ENCODE measurements at places on chromosomes 11 and 22.

DNA sequence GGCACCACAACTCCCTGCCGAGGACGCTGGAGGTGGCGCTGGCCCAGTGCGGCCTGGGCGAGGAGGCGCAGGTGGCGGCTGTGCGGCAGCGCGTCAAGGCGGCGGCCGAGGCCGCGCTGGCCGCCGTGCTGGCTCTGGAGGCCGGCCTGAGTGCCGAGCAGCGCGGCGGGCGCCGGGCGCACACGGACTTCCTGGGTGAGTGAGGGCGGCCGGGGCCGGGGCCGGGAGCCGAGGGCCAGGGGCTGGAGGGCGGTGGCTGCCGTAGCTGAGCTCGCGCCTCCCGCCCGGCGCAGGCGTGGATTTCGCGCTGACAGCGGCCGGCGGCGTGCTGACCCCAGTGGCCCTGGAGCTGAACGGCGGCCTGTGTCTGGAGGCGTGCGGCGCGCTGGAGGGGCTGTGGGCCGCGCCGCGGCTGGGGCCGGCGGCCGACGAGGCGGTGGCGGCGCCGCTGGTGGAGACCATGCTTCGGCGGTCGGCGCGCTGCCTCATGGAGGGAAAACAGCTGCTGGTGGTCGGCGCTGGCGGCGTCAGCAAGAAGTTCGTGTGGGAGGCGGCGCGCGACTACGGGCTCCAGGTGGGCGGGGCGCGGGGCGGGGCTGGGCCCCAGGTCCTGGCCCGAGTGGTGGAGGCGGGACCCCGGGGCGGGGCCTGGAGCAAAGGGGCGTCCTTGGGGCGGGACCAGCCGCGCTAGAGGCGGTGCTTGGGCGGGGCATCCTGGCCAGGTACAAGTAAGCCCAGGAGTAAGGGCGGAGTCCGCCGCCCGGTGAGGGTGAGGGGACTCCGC, 5.4 kb downstream of the CARNS1 start:
- DNase-seq, result peak; percentile 93

DNA sequence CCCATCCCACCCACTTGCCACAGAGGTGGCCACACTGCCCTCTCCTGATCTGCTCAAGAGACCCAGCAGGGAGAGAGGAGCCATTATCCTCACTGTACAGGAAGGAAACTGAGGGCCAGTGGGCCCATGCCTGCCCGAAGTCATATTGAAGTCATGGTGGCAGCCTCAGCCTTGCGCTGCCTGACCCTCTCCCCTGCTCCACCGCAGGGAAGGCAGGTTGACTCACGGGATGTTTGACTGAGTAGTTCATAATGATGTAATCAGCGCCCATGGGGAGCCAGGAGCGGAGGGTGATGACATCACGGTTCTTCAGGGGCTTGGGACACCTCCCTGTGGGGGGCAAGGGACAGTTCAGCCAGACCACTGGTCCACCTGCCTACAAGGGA, 6.1 kb upstream of the ARAP1 start:
- no peak for DNase-seq

- DNase-seq, result no peak
These were observed 104.7 kb downstream of the ETS1 start for GRCh38 chr11:128482512-128483191.

DNA sequence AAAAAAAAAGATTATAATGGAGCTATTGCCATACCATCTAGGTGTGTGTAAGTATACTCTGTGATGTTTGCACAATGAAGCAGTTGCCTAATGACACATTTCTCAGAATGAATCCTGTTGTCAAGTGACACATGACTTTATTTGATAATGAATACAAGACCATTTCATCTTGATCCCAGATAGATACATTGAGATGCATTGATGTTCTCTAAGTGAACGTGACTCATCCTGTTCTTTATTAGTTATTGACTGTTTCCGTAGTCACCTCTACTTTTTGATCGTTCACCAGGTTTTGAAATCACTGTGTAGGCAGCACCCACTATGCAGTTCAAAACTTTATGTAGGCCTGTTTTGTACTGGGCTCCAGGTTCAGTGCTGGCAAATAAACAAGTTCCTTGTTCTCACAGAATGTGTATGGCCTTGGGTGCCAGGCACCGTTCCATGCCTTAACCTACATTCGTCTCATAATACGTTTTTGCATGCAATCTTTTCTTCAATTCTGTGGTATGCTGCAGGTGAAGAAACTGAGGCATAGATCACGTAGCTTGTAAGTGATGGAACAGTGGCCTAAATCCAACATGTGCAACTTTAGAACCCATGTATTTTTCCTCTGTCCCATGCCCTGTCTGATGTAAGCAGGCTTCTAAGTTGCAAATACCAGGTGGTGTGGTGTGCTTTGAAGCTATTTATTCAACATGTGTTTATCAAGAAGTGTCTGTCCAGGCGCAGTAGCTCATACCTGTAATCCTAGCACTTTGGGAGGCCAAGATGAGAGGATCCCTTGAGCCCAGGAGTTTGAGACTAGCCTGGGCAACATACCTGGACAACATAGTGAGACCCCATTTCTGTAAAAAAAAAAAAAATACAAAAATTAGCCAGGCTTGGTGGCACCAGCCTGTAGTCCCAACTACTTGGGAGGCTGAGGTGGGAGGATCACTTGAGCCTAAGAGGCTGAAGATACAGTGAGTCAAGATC, 10.4 kb downstream of the SREBF2 start:
- DNase-seq, result no peak

- no peak for DNase-seq
These were observed 863 bp downstream of the YIF1A start for GRCh38 chr11:66287889-66288670.

- DNase-seq, result no peak
These were observed 32.0 kb downstream of the NEFH start for GRCh38 chr22:29512031-29512430.

- DNase-seq, result no peak
These were observed 27.4 kb downstream of the FAT3 start for GRCh38 chr11:92251980-92252379.

DNA sequence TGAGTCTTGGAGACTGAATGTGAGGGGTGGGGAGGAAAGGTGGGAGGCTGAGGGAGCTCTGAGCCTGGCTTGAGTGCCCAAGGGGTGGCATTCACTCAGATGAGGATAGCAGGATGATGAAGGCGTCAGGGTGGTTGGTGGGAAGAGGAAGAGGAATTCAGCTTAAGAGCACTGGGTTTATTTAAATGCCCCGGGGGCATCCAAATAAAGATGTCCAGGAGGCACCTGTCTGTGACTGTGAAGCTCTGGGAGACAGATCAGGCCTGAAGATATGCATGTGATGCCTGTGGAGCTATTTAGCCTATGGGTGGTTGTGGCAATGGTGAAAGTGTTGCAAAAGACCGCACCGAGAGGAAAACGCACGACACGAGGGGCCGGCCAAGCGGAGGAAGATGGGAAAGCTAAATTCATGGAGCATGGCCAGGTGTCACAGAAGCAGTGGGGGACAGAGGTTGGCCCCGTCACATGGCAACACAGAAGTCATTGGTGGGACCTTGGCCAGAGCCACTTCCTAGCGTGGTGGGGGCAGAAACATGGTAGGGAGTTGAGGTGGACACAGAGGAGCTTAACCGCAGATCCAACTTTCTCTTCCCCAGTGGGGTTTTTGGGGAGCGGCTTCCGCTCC, 15.5 kb downstream of the SLC37A2 start:
- DNase-seq, result no peak

DNA sequence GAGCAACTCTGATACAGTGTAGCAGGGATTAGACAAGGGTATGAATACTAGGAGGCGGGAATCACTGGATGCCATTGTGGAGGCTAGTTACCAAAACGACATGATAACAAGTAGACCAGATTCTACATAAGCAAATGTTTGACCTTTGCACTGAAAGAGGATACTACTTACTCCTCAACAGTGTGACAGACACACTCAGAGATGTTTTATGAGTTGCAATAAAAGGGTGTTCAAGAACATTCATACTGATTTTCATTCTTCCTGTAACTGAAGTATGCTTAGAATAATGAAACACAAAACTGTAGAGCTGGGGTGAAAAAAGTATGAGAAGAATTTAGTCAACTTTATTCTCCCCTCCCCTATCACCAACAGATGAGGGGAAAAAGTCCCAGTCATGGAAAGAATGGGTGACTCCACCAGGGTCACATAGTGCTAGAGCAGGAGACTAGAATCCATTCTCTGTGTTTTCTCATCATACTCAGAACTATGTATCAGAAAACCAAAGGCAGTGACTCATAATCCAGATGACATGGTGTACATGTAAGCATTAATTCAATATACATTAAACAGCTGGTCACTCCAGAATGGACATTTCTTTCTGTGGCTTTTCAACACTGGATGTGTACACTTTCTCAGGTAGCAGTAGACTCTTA, 32.8 kb downstream of the ARHGAP20 start:
- DNase-seq, result no peak

GRCh38 chr11:93526641-93527583, 16.3 kb downstream of the SMCO4 start:
- DNase-seq, result no peak

DNA sequence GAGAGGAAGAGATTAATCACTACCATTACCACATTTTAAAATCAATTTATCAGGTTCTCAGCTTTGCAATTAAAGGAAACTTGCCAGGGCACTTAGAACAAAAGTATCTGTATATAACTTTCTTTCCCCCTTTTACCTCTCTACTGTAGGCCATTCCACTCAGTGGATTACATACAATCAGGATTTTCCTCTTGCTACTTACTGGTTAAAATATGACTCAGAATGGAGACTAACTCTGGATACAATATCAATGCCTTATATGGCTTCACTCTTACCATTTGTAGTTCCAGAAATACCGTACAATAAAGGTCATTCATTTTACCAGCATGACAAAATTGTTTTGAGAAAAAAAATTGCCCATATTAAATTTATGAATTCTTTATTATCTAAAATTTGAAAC, 706.8 kb downstream of the KCNA4 start:
- no peak for DNase-seq

- no peak for DNase-seq
These were observed 19.2 kb downstream of the SELENOO start for GRCh38 chr22:50219800-50220602.

DNA sequence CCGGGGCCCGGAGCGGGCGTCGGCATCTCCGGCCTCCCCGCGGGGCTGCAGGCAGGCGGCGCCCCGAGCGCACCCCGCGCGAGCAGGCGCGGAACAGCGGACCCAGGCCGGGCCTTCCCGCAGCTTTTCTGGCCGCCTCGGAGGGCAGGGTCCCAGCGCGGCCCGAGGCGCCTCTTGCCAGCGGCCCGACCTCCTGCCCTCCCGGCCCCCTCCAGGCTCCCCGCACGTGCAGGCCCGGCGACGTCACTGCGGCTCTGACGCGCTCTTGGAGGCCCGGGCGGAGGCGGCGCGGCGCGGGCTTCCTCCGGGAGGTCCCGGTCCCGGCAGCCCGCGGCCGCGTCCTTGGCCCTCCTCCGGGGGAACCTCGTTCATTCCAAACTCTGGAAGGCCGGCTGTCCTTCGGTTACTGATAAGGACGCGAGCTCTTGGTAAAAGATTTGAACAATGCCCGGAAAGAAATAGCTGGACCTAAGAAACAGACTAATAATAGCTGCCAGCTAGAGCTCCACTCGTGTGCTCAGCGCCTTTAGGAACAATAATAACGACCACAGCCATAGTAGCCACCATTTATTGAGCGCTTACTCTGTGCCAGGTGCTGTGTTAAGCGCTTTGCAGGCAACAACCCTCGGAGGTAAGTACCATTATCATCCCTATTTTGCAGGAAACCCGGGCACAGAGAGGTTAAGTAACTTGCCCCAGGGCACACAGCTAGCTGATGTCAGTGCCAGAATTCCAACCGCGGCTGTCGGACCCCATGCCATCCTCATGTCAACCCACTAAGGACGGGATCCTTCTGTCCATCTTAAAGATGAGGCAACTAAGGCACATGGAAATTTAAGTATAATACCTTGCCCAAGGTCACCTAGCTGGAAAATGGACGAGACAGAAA, 39.1 kb upstream of the CREB3L1 start:
- DNase-seq, result peak; percentile 62

DNA sequence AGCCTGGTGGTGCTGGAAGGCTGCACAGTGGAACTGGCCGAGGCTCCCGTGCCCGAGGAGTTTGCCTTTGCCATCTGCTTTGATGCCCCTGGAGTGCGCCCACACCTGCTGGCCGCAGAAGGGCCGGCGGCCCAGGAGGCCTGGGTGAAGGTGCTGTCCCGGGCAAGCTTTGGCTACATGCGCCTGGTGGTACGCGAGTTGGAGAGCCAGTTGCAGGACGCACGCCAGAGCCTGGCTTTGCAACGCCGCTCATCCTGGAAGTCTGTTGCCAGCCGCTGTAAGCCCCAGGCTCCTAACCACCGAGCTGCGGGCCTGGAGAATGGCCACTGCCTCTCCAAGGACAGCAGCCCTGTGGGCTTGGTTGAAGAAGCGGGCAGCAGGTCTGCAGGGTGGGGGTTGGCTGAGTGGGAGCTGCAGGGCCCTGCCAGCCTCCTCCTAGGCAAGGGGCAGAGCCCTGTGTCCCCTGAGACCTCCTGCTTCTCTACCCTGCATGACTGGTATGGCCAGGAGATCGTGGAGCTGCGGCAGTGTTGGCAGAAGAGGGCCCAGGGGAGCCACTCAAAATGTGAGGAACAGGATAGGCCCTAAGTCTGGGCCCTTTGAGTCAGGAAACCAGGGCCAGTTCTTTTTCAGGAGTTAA, 1.9 kb upstream of the SMDT1 start:
- DNase-seq, result no peak

- DNase-seq, result no peak
These were observed 148.1 kb downstream of the FAM76B start for GRCh38 chr11:95641495-95641894.

DNA sequence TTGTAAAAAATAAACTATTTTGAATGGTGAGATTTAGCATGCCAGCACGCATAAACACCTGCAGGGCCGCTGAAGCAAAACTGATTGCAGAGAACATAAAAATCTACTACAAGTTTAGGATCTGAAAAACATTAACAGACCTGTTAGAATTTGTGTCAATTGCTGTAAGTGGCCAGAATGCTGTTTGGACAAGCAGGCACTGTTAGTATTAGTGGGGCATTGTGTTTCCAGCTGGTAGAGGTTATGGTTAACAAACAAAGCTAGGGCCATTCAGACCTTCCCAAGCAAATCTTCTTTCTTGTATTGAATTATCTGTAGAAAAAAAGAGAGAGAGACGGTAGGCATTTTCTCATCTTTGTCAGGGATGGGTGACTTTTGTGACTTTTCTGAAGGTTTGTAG, 57.6 kb upstream of the OLFML1 start:
- no peak for DNase-seq

- no peak for DNase-seq
These were observed 82.6 kb downstream of the FAM76B start for GRCh38 chr11:95706974-95707387.

DNA sequence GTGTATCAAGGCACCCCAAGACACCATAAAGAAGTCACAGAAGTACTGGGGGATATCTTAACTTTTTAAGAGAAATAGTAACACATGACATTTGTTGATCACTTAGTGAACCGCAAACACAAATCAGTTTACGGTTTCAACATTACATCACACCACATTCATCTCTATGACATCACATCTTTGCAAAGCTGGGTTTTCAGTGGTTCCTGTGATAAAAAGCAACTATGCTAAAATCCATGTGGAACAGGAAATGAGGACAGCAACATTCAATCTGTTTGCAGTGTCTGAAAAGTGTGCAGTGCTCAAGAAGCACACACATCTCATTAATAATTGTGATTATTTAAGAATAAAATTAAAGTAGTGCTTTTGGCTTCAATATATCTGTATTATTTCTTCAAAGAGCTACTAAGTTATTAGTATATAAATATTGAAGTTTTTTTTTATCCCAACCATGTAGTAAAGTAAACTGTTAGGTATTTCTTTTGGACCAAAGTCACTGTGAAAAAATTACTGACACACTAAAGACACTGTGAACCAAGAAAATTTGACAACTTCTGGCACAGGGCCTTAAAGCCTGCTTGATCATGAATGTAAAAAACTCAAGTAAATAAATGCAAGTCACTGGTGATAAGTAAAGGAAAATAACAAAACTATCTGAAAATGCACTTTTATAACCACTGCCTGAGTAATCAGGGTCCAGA, 156.0 kb upstream of the SOX6 start:
- DNase-seq, result no peak

GRCh38 chr11:102478673-102479299, 26.2 kb upstream of the TMEM123 start:
- no peak for DNase-seq

Measured in neuronal stem cell (in vitro differentiated cells).